GM13977 (cell line): ENCODE measurements at places on chromosomes 13 and 19.

DNA sequence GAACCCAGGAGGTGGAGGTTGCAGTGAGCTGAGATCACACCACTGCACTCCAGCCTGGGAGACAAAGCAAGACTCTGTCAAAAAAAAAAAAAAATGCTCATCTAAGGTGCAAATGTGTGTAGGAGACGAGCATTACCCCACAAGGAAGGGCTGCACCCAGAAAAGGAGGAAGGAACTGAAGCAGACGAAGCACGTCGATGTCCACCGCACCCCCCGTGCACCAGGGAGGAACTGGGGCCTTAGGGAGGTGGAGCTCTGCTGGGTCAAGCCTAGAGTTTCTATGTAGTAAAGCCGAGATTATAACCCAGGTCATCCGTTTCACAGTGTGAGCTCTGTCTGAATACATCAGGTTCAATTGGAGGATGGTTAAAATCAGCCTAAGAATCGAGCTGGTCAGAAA, 1.1 kb downstream of the VSTM1 start:
- peak; percentile 2 for DNase-seq

GRCh38 chr19:38003438-38004185, 96.6 kb downstream of the SIPA1L3 start:
- no peak for DNase-seq

DNA sequence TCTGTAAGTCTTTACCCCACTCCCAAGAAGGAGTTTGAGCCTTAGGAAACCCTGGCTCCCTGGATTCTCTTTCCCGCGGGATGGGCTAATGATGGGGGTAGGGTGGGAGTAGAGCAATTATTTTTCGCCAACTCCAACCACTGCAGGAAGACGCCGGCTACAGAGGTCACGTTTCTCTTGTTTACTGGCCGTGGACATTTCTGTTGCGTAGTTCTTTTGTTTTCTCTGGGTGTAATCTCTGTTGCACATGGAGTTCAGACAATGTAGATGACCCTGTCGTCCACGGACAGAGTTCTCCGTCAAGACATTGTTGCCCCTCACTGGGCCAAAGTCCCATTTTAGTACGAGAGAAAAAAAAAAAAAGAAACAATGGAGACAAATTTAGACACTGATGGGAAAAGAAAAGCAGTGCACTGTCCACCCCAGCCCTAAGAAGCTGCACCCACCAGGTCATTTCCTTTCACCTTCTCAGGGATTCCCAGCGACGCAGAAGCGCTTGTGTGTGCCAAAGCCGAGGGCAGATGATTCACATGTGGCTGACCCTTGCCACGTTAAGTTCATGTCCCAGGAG, 133.9 kb upstream of the ARGLU1 start:
- no peak for DNase-seq

- no peak for DNase-seq
Measured at GRCh38 chr13:62706048-62706447, 1290.4 kb upstream of the PCDH20 start.

- no peak for DNase-seq
Measured at GRCh38 chr19:19049406-19049805, 14.4 kb upstream of the SLC25A42 start.

DNA sequence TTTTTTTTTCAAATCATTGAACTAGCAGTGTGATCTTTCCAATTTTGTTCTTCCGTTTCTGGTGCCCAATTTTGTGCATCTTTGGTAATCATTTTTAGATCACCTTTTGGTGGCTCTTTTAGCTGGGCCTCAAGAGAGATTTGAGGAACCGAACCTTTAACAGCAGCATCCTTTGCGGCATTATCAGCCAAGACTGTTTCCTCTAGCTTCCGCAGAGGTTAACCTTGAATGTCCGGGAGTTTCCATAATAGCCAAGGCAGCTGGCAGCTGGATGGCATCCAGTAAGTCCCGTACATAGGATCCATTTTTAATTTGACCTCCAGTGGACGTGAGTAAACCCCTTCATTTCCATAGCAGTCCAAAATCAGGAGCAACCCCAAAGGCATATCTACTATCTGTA, 9.6 kb downstream of the IRGC start:
- peak; percentile 61 for DNase-seq

- no peak for DNase-seq
Measured at GRCh38 chr19:5641171-5641570, 18.3 kb downstream of the SAFB start.

- DNase-seq: no peak
Measured at GRCh38 chr13:71860547-71861138, 6.4 kb downstream of the DACH1 start.

- no peak for DNase-seq
Measured at GRCh38 chr13:29483211-29483610, 112.3 kb downstream of the SLC7A1 start.

- DNase-seq: no peak
Measured at GRCh38 chr13:113117335-113117872, 5.2 kb upstream of the F10 start.

DNA sequence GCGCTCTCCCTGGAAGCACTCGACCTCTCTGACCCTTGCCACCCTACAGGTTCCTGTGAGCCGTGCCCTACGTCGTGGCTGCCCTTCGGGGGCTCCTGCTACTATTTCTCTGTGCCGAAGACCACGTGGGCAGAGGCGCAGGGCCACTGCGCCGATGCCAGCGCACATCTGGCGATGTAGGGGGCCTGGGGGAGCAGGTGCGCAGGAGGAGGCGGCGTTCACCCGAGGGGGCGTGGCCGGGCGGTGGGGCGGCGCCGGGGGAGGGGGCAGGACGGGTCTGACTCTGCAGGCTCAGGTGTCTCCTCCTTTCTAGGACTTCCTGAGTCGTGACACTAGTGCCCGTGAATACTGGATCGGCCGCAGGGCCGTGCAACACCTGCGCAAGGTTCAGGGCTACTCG, 26.4 kb downstream of the CLEC4M start:
- DNase-seq: peak; percentile 60

GRCh38 chr13:91468301-91468700, 69.9 kb downstream of the GPC5 start:
- no peak for DNase-seq

GRCh38 chr13:27161980-27162379, 9.6 kb downstream of the USP12 start:
- DNase-seq: no peak

DNA sequence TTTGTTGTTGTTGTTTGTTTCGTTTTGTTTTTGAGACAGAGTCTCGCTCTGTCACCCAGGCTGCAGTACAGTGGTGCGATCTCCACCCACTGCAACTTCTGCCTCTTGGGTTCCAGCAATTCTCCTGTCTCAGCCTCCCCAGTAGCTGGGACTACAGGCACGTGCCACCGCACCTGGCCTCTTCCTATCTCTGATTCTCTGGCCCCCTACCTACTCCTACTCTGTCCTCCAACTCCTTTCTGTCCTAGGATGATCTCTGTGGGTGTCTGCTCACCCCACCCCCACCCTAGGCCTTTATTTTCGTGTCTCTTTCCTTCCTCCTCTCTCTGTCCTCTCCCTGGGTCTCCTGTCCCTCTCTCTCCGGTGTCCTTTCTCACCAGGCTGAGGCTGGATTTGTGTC, 1.2 kb downstream of the PIH1D1 start:
- no peak for DNase-seq

- DNase-seq: no peak
Measured at GRCh38 chr19:17743874-17744580, 7.2 kb upstream of the FCHO1 start.

DNA sequence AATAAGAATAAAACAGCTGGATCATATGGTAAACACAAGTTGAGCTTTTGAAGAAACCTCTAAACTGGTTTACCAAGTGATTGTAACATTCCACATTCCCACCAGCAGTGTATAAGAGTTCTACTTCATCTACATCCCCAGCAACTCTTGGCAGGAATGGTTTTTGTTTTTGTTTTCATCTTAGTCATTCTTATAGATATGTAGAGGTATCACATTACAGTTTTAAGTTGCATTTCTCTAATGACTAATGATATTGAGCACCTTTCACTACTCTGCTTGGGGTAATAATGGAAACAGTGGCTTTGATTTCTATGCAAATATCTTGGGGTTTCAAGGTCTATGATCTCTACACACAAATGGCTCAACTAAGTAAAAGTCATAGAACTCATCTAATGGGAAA, 614.5 kb downstream of the TBC1D4 start:
- DNase-seq: no peak

DNA sequence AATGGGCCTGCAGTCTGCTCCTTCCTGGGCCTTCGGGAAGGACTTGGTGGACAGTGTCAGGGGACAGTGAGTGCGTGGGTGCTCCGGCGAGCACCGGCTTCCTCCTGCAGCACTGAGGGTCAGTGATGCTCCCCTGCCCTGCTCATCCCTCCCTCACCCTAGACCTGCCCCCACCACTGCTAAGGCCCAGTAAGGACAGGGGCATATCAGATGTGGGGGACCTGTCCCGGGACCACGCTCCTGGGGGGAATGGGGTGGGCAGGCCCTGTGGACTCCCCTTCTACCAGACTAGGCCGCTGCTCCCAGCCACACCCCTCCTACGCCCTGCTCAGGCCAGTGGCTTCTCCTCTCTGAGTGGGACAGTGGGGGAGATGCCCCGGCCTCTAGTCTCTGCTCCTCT, 3.2 kb downstream of the MICOS13 start:
- DNase-seq: no peak

- DNase-seq: no peak
Measured at GRCh38 chr13:30898678-30899241, 7.3 kb upstream of the MEDAG start.

DNA sequence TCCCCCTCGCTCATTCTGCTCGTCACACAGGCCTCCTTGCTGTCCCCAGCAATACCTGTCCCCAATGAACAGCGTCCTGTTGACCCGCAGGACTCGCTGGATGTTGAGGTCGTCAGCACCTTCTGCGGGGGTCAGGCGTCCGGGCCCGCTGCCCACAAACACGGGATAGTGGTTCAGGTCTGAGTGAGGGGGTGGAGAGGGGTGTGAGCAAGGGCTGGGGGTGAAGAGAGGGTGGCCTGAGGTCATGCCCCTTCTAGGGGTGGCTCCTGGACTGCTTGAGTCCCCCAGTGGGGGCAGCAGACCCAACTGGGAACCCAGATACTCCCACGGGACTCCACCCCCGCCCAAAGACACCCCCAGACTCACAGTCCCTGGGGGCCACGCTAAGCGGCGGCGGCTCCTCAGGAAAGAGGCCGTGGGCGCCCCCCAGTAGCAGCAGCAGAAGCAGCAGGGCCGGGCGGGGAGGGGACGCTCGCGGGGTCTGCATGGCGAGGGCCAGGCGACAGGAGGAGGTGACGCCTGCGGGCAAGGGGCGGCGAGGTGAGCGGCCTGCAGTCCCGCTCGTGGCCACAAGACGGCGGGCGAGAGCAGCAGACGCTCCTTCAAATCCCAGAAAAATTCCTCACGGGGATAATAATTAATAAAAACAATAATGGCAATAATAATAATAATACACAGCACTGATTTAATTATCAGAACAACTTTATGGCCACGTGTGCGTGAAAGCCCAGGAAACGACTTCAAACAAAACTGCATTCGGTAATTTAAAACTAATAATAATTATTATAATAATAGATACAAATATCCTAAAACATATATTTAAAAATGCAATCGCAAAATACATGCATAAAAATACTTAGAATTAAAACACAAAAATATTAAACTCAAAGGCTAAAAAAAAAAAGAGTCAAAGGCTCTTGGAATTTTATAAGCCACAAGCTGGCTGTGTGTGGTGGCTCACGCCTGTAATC, 1.2 kb downstream of the SEMA6B start:
- DNase-seq: peak; percentile 83

GRCh38 chr13:21849323-21849722, 178.4 kb downstream of the FGF9 start:
- peak; percentile 17 for DNase-seq

- no peak for DNase-seq
Measured at GRCh38 chr13:51742611-51743010, 61.4 kb downstream of the DHRS12 start.
